ENCODE measurements at places on chromosomes 16 and 17. TPM values are rescaled to one million over a fixed set of nuclear protein-coding genes. Genes with fewer than 3 reads are reported as not detected.

Gene TPPP3
- total RNA-seq: 2.9 TPM

Gene KRTAP2-2
- not detected for total RNA-seq

Gene CA4
- total RNA-seq: not detected

Gene SPNS2
- 22.2 TPM for total RNA-seq

Gene PERCC1
- total RNA-seq: not detected

Gene RNF43
- total RNA-seq: 0.63 TPM

Gene NPIPB9
- not detected for total RNA-seq

Gene PARD6A
- 5.5 TPM for total RNA-seq

Gene CBLN1
- total RNA-seq: not detected

Gene ALDH3A1
- 0.33 TPM for total RNA-seq

Gene HOXB8
- 21.9 TPM for total RNA-seq

Gene LHX1
- 31.1 TPM for total RNA-seq

Gene CA10
- not detected for total RNA-seq

Gene CES1
- total RNA-seq: 0.16 TPM

Gene HCRT
- not detected for total RNA-seq

Gene CLDN6
- total RNA-seq: 63.8 TPM

Gene NOXO1
- total RNA-seq: not detected

Gene ATP2C2
- total RNA-seq: not detected

Gene ZG16B
- 1.3 TPM for total RNA-seq

Gene TNFSF12
- 13.5 TPM for total RNA-seq

Gene CRYM
- total RNA-seq: 7.5 TPM

Gene SHISA9
- total RNA-seq: 4.7 TPM

Gene CIAPIN1
- 54.6 TPM for total RNA-seq

Gene RAMP2
- 5.1 TPM for total RNA-seq

Gene KRT33A
- not detected for total RNA-seq

Gene DNAI2
- not detected for total RNA-seq

Gene TOM1L1
- 30.6 TPM for total RNA-seq

Gene TBC1D3K
- not detected for total RNA-seq

Gene GCGR
- total RNA-seq: not detected

Measured in mesangial cell (primary cell).